ENCODE measurements at places on chromosomes 12 and 14. TPM values are rescaled to one million over a fixed set of nuclear protein-coding genes. Genes with fewer than 3 reads are reported as not detected.

The TAS2R30 gene
- total RNA-seq = 3.5 TPM

The TAS2R20 gene
- total RNA-seq = 1.6 TPM

The LHX5 gene
- not detected for total RNA-seq

The RIPK3 gene
- total RNA-seq = 99.9 TPM

The ASB2 gene
- 5.2 TPM for total RNA-seq

The GPR135 gene
- total RNA-seq = 4.9 TPM

GRCh38 chr12:46383654-46384450 is 11.3 kb upstream of the SLC38A2 start:
- peak; percentile 93 for DNase-seq

GRCh38 chr12:24861766-24862540 is 86.9 kb downstream of the BCAT1 start:
- no peak for DNase-seq

GRCh38 chr12:27523305-27523641 is 733 bp upstream of the PPFIBP1 start:
- no peak for DNase-seq

GRCh38 chr14:91302391-91302790 is 57.9 kb upstream of the GPR68 start:
- no peak for DNase-seq

DNA sequence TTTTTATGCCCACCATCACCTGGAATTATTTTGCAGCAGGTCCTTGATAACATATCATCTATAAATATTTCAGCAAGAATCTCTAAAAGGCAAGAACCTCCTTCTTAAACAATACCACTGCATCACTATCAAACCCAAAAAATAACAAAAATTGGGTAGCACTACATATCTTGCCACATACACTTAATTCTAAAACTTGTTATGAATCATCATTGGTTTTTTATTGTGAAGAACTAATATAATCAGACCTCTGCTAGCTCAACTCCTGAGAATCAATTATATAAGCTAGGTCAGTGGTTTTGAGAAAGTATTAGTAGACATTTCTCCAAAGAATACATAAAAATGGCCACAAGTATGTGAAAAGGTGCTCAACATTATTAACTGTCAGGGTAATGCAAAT is 23.8 kb downstream of the SLC38A1 start:
- no peak for DNase-seq

DNA sequence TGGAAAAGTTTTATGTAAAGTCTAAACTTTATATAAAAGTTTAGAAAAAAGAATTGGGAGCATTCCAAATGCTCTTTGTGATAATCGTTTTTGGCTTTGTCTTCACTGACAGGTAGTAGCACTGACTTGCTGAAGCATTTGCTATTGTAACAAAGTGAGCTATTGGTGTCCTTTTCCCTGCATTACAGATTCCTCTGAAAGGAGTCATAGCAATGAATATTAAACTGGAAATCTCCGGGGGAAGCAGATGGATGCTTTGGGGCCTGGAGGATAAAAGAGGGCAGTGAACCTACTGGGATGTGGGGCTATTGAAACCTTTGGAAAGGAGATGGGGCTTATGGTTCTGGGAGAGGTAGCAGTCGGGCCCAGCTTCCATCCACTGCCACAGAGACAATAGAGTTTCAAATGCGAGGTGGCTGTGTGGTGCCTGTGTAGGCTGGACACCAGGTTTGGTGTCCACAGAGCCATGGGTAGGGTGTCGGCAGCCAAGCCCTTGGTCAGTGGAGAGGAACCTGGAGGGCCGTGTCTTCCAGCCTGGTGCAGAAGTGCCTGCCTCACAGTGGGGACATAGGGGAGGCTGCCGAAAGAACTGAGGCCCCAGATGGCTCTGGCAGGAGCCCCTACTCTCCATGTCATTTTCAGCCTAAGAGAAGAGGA is 10.1 kb downstream of the GSG1 start:
- DNase-seq = no peak

- no peak for DNase-seq
Measured at GRCh38 chr12:123120452-123121166, 30.3 kb downstream of the PITPNM2 start.

DNA sequence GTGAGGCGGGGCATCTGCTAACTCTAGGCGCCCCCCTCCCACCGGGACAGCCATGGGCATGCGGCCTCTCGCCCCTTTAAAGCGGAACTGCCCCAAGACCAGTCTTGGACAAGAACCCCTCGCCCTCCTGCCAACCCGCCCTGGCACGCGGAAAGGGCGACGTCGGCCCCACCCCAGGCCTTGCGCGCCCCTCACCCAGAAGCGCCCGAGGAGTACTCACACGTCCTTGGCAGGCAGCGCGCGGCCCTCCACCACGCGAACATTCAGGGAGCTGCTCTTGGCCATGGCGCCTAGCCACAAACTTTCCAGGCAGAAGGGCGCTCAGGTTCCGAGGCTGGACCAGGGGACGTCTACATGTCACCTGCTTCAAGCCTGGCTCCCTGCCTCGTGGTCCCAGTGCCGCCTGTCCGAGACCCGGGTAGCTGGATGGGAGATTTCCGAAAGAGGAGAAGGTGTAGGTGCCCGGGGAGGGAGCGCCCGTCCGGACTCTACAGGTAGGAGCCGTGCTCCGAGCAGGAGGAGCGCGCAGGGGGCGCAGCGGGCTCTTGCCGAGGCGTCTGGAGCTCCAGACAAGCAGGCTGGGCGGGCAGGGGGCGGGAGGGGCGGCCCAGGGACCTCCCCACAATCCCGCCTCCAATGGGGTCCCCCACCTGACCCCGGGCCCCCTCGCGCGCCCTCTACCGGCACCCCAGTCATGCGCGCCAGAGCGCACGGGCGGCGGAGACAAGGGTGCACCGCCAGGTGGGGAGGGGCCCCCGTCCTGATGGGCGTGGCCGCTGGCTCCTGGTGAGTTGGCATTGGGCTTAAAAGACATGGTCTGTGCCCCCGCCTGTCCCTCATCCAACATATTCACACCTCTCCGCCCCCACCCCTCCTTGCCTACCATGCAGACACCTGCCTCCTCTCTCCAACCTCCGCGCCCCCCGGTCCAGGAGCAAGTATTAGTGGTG is at the start of gene RASAL1:
Gene RASAL1, minus strand, starts transcription at position 584 of the 950 bp plus-strand sequence. Its CDS starts 299 bp downstream, at position 285.
- DNase-seq = peak; percentile 88

DNA sequence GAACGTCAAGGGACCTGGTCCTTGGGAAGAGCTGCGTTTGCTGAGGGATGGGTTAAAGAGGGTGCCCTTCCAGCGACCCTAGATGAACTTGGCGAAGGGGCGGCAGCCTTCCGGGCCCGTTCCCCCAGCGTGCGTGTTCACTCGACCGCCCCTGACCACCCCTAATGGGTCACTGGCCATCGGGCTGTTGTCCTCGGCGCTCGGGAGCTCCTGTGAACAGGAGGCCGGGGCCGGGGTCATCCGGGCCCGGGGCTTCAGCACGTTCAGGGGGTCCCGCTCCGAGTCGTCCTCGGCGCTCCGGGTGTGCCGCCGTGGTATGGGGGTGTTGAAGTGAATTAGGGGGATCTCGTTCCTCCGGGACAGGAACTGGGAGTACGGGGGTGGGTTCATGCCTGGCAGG is 9.2 kb downstream of the FGF23 start:
- no peak for DNase-seq

GRCh38 chr14:57747036-57747435 is 118.9 kb downstream of the SLC35F4 start:
- DNase-seq = no peak

GRCh38 chr14:34228650-34228976 is 233.4 kb downstream of the SPTSSA start:
- peak; percentile 42 for DNase-seq

DNA sequence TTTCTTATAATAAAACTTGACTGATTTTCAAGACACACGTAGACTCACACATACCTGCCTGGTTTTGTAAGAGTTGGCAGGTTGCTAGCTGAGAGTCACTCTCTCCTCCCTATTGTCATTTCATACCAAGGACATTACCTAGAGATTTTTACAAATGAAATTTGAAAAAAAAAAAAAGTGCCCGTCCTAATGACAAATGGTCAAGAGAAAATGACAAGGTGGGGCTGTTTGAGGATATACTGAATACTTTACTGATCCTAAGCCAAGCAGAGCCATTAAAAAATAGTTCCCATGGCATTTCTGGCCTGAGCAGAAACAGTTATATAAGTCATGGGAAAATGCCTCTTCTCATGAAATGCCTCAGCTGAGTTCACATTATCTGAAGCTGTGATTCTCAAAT is 150.2 kb downstream of the DYRK2 start:
- DNase-seq = no peak

DNA sequence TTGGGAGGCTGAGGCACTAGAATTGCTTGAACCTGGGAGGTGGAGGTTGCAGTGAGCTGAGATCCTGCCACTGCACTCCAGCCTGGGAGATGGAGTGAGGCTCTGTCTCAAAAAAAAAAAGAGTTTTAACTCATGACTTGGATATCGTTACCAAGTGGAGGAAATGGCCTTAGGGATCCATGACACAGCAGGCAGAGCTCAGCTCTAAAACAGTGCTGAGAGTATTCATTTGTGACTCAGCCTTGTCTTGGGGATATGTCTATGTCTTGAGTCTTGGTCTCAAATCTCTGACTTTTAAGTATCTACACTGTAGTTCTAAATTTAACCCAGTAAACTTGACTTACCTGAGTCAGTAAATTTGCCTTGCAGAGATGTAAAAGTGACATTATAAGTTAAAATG is 8.8 kb upstream of the PEX5 start:
- DNase-seq = no peak

GRCh38 chr14:64841772-64842750 is 37.6 kb downstream of the SPTB start:
- DNase-seq = no peak

DNA sequence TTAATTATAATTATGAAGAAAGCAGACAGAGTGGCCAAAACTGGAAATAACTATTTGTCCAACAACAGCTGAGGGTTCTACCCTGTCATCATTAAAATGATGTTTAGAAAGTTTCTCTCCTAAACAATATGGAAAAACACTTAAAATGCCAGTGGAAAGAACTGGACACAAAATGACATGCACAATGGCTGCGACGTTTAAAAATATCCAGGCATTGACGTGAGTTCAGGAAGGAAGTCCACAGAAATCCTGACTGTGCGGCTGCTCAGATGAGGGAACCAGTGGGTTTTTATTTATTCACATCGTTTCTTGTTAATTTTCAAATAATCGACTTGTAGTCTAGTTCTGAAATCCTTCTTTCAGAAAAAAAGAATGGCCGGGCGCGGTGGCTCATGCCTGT is 58.3 kb downstream of the CCNK start:
- no peak for DNase-seq

DNA sequence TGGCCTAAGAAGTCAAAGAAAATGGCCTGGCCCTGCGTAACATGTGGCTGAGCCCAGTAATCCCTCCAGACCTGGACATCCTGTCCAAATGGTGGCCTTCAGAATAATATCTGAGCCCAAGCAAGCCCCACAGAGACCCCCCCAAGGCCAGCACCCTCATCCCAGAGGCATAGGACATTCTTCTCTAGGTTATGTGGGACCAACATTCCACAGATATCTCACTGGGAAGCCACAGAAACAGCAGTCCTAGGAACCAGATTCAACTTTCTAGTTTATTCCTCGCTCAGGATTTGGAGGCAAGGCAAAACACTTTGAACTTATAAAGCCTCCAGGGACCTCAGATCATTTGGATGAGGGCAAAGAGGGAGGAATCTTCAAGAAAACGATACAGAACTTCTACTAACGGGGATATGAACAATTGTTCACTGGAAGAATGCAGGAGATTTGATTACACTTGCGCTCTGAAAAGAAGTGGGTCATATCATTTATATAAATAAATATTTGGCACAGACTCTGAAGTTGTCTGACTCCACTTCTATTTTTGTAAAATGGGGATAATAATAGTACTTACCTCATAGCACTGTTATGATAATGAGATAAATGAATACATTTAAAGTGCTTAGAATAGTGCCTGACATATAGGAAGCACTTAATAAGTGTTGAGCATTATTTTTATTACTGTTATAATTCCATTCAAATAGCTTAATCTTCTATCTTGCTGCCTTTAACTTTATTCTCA is 171.5 kb downstream of the NUAK1 start:
- DNase-seq = no peak

DNA sequence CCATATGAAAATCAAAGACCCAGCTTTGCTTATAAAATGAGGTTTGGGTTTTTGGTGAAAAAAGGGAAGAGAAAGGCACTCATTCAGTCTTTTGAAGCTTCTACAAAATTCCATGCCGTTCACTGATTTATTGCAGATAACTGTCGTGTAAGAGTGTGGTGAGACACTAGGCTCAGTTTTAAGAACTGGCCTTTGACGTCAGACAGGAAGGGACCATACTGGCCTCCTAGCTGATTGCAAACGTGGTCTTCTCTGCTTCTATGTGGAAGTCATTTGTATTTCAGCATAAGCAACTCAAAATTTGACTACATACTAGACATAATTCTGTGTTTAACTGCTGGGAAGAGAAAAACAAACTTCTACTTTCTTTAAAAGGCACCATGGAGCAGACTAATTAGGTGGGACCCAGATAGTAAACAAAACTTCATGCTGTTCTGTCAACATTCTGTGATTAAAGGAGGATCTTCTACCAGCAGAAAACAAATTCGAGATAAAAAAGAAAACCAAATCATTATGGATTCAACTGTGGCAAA is 168.7 kb downstream of the TTC7B start:
- no peak for DNase-seq

- no peak for DNase-seq
Measured at GRCh38 chr12:104654665-104655609, 198.2 kb downstream of the CHST11 start.

DNA sequence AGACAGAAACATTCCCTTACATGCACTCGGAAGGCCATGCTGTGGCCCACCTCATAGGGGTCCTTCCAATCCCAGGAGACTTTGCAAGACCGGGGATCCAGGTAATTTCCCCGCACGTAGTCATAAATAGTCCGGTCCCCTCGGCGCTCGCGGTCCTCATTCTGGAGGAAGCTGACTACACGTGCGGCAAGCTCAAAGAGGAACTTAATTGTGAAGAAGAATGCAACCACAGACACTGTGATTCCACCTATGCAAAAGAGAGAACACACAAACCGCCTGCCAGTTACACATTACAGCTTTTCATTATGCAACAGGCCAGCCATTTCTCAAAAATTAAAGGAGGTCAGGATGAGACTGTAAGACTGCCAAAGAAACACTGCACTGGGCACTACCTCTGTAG is 28.4 kb downstream of the AREL1 start:
- no peak for DNase-seq

- no peak for DNase-seq
Measured at GRCh38 chr14:23053426-23053825, 3.9 kb downstream of the CDH24 start.

- DNase-seq = no peak
Measured at GRCh38 chr14:96649327-96649601, 147.1 kb downstream of the PAPOLA start.

DNA sequence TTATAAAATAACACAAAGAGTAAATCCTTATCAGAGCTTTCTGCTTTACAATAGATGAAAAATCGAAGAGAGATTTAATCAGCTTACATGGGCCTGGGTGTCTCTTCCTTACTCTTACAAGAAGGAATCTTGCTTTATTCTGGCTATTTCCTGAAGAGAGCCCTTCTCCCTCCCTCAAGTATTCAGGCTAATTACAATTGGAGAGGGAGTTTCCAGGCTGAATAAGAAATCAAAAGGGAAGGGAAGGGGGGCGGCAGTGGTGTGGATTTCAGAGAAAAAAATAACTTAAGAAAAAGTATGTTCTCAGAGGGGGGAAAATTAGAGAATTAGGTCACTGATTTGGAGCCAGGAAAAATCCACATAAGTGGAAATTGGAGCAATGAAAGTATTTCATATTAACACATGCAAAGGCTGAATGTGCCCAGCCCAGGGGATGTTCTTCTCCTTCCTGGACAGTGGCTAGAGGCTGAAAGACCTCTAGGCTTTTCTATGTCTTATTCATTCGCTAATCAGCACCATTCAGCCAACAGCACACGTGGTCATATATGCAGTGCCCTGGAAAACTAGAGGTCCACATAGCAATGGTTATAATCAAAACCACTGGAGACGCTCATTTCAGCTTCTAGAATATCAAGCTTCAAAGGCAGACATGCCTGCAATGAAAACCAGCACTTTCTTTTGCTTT is 158.9 kb upstream of the BTG1 start:
- no peak for DNase-seq
